ENCODE measurements at places on chromosomes 1 and 21.

DNA sequence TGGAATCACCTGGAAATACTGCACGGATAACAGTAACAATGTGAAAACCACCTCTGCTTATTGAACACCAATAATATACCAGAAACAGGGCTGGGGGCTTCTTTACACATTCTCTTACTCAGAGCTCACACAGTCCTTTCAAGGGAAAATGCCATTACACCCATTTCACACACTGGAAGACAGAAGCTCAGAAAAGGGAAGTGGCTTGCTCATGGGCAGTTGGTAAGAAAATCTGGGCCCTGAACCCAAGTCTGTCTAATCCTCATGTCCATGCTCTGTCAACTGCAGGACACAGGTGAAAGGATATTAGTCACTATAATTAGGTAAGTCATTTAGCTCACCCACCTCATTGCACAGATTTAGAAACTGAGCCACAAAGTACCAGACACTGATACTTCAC is 18.6 kb downstream of the C8A start:
- no peak for DNase-seq

DNA sequence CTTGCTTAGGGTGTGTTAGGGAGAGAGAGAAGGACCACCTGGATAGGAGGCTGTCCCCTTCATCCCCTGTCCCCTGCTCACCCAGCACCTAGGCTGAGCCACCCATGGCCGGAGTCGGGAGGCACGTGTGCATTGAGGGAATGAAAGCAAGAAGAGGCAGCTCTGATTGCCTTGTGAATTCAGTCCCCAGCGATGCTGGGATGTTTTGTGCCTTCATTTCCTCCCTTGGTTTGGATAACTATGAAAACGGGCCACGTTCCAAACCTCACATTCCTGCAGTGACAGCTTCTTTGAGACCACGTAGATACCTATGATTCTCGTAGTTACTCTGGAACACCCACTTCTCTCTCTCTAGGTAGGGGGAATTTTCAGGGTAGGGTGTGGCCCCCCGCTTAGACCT is 67.1 kb downstream of the MAN1C1 start:
- DNase-seq = no peak

GRCh38 chr1:192266645-192267044 is 50.1 kb upstream of the RGS21 start:
- no peak for DNase-seq

DNA sequence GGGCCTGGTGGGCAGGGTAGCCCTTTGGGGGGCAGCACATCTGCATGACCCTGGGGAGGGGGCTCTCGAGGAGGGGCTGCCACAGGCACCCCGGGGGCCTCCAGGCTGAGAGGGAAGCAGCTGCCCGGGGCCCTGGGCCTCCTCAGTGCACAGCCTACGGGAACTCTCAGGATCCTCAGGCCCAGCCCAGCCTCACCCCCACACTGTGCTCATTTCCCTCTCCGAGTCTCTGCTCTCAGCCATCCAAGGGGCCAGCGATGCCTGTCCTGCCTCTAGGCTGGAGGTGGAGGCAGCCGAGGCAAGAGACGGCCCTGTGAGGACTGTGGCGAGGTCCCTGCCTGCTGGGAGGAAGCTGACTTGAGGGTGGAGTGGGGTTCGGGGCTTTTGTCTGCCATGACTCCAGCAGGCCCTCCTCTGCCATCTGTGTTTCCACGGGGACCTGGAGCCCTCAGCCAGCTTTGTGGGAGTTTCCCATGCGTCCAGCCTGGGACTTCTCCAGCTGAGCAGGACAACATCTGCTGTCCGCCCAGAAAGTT is 7.2 kb upstream of the PLEKHG5 start:
- DNase-seq = no peak

DNA sequence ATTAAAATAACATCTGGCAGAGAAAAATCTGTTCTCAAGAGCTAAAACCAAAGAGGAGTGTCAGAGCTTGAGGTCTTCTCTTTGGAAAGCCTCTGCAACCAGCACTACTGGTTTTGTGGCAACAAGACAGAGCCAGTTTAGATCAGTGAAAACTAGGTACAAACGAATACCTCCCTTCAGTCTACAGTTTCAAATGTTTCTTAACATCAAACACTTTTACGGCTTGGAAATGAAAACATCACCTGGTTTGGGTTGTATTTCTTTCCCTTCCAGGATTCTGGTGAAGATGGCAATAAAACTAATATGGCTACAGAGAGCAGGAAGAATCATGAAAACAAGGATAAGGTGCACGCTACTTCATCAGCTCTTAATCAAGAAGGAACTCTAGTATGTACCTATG is 339.4 kb upstream of the ESRRG start:
- no peak for DNase-seq

GRCh38 chr1:27403065-27403726 is 10.8 kb downstream of the GPR3 start:
- DNase-seq = no peak
